Cardiac muscle cell (in vitro differentiated cells and primary cell): ENCODE measurements at places on chromosomes 6 and 20.

GRCh38 chr6:68167604-68168003 is 467.5 kb upstream of the ADGRB3 start:
- no peak for DNase-seq

- DNase-seq: no peak
Observed at GRCh38 chr6:92684386-92684785, 735.0 kb downstream of the EPHA7 start.

DNA sequence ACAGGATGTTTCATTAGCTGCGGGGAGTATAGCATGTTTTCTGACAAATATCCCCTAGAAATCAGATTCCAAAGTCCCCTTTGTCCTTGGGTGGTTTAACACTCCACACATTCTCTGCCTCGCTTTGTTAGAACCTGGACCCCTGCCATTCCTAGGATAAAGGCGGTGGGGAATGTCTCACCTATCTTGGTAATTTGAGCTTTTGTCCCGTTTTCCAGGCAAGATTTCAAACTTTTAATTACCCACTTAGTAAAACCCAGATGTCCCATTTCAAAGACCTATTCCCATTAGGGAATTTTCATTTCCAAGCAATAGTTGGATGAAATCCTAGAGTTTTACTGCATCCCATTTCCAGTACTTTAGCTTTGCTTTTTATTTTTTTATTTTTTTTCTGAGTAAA is 501.0 kb upstream of the MAP3K7 start:
- no peak for DNase-seq

GRCh38 chr6:4564801-4565271 is 211.4 kb upstream of the CDYL start:
- DNase-seq: peak; percentile 19

DNA sequence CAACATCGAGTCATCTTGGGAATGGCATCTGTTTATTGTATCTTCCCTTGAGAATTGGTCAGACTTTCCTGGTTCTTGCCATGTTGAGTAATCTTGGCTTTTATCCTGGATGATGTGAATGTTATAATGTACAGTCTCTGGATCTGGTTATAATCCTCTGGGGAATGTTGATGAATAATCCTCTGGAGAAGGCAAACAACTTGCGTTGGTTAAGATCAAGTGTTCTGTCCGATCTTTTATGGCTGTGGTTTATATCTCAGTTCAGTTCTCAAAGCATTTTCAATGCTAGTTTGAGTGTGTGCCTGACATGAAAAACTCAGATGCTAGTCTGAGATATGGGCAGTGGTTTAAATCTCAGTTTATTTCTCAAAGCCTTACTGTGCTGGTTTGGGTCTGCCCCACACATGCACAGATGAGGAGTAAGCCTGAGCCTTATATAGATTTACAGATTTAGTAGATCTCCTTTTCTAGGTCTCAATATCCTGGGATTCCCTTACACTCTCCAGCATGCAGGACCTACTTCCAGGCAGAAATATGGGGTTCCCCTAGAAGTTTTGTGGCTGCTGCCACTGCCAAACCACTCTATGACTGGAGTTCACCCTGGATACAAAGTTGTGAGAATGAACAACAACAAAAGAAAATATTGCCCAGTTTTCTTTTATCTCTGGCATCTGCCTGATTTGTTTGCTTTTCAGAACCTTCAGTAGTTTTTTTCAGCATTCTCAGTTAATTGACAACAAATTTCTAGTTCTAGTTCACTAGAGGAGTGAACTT is 191.8 kb upstream of the MAN1A1 start:
- no peak for DNase-seq

- DNase-seq: no peak
Observed at GRCh38 chr20:22692119-22692475, 107.7 kb upstream of the FOXA2 start.

DNA sequence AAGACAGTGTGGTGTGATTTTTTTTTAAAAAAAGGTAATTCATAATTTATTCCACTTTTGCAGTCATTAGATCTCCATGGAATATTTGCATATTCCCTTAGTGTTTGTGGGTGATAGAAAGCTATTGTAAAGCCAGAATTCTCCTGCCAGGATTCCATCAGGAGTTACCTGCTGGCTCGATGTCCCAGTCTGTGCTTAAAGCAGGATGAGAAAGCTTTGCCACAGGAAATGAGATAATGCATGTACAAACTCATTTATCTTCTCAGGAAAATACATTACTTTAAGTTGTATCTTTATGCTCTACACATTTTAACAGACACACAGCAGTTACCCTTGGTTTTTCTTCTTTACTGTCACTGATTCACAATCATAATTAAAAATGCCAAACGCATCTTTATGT is 553.0 kb downstream of the CD109 start:
- no peak for DNase-seq

GRCh38 chr20:47785854-47786764 is 828 bp upstream of the SULF2 start:
- DNase-seq: peak; percentile 85

- DNase-seq: peak; percentile 94
Observed at GRCh38 chr6:116511424-116512110, at the start of gene CALHM5. TSS of gene CALHM5 (plus strand) at chr6:116511639. CDS start at chr6:116511697, 58 bp downstream.

GRCh38 chr6:82073484-82073883 is 174.1 kb downstream of the IBTK start:
- no peak for DNase-seq

- peak; percentile 49 for DNase-seq
Observed at GRCh38 chr20:62025832-62026563, 39.7 kb downstream of the TAF4 start.

- no peak for DNase-seq
Observed at GRCh38 chr6:148674306-148674705, 72.5 kb upstream of the UST start.

DNA sequence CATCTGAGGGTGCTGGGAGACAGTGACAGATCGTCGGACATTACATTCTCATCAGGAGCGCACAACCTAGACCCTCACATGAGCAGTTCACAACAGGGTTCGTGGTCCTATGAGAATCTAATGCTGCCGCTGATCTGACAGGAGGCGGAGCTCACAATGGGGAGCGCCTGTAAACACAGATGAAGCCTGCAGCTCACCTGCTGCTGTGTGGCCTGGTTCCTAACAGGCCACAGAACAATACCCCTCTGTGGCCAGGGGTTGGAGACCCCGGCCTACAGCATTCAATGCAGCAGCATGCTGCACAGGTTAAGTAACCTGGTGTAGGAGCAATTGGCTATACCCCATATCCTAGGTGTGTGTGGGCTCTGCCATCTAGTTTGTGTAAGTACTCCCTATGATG is 19.5 kb downstream of the ANKRD60 start:
- DNase-seq: no peak

DNA sequence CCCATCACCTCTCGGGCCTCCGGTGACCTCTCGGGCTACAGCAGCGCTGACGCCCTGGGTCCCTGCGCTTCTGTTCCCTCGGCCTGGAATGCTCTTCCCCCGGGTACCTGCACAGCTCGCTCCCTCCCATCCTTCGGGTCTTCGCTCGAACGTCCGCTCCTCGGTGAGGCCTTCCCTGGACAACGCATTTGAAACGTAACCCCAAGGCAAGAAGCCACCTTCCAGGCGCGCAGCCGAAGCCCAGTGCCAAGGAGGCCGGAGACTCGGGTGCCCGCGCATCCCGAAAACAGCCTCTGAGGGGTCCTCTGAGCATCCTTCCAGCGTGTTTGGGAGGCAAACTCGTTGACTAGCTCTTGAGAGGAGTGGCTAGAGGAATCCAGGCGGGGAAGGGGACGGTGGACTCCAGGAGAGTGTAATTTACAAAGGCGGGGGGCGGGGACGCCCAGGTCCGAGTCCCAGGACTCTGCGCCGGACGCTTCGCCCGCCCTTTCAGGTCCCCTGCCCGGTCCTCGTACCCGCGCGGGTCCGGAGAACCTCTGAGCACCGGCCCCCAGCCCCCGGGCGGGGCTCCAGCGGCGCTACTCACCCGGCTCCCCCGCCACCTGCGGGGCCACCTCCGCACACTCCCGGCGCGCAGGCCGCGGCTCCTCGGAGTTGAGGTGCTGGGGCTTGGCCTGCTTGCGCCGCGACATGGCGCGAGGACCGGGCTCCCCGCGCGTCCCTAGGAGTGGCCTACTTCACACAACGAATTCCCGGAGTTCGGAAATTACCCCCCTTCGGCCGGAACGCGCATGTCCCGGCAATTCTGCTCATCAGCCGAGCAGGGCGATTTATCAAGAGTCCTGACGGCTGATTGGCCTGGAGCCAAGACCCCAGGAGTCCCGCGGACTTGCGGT is 86.8 kb downstream of the ZFP64 start:
- DNase-seq: peak; percentile 60
